ENCODE measurements at places on chromosomes 7 and 10.

DNA sequence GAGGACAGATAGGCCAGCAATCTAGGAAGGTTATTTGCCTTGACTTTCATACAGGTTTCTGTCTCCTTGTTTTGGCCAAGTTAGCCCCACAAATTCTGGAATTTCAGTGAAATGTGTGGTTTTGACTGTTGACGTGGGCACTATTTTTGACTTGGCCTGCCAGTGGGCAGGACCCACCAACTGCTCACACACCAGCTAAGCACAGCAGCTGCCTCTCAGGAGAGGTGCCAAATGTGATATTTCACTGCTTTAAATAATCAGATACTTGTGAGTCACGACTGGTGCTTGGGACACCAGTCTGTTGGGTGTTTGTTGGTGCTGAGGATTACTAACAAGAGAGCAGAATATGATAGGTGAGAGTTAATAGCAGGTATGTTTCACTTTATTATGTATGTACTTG, 409.7 kb upstream of the MTPN start:
- DNase-seq = no peak

DNA sequence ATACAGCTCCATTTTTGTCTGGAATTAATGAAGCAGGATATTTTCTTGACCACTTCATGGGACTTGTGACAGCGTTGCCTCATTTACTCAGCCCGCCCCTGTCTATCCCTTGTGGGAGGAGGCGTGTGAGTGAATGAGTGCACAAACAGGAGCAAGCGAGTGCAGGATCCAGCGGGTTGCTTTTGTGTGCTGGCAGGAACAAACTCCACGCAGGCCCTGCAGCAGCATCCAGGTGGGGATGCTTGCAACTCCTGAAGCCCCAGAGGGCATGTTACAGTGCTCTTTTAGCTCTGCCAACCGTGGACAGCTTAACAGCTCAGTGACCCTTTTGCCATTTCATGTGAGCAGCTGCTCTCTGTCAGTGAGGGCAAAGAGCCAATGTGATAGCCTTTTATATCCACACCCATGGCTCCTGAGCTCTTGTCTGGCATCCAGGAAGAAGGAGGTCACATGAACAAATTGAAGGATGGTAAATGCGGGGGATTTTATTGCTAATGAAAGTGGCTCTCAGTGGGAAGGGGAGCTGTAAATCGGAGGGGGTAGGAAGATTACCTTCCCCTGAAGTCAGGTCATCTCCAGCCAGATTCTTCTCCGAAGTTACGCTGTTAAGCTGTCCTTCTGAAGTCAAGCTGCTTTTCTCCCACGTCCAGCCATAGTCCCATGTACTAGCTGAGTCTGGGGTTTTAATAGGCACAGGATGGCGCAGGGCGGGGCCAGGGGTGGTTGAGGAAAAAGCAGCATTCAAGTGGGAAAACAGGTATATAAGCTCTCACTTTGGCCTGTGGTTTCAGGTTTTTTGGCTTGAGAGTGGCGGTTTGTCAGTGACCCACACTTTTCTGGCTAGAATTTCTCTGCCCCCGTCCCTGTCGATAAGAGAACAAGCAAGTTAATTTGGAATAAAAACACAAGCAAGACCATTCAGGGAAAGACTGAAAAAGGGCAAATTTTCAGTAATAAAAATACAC, 714.7 kb upstream of the MBL2 start:
- no peak for DNase-seq

DNA sequence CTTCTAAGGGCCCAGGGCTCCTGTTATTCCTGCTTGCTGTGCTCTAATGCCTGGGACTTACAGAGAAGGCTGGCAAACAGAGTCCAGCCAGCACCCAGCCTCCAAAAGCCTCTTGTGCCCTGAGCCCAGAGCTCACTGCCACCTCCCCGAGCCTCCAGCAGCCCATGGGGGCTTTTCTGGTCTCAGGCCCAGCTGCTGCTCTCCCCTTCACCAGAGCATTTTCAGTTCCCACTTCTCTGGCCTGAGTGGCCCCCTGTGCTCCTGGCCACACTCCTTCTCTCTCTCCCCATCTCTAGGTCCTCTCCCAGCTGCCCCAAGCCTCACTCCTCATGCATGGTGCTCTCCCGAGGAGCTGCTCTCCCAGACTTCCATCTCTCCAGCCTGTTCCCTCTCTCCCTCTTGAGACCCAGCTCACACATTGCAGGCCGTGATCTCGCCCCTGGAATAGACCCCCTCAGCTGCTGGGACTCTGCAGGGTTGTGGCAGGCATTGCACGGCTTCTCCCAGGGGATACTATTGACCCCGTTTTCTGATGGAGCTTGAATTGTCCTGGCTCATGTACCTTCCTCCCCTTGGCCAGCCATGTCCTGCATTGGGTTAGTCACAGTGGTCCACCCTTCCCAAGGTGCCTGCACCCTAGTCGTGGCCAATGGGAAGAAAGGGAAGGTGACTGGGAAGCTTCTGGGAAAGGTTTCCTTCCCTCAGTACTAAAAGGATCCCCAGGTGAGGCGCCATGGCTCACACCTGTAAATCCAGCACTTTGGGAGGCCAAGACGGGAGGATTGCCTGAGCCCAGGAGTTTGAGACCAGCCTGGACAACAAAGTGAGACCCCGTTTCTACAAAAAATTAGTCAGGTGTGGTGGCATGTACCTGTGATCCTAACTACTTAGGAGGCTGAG, 9.0 kb upstream of the RASSF4 start:
- no peak for DNase-seq

DNA sequence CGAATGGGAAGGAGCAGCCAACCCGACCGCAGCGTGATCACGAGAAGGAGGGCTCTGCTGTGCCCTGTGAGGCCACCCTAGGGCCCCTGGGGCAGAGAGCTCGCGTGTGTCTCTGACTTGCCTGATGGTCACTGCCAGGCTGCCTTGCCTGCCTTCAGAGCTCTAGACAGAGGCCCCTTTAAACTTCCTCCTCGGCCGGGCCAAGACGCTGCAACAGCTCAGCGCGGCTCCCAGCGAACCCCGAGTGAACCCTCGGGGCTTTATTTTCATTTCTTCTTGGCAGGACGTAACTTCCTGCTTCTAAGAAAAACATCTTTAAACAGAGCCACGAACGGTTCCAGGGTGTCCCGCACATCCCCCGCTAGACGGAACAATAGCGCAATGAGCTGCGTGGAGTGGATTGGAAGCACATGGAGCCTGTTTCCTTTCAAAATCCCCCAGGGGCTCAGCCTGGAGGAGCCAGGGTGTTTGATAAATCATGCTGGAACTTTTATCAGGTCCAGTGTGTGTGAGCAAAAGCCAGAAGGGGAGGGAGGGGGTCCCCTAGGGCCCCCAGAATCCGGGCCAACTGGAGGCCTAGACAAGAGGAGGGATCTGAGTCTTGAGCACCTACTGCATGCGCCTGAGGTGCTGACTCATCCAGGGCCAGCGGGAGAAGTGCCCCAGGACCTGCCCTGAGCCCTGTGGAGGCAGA, 134.1 kb upstream of the GDF10 start:
- no peak for DNase-seq

DNA sequence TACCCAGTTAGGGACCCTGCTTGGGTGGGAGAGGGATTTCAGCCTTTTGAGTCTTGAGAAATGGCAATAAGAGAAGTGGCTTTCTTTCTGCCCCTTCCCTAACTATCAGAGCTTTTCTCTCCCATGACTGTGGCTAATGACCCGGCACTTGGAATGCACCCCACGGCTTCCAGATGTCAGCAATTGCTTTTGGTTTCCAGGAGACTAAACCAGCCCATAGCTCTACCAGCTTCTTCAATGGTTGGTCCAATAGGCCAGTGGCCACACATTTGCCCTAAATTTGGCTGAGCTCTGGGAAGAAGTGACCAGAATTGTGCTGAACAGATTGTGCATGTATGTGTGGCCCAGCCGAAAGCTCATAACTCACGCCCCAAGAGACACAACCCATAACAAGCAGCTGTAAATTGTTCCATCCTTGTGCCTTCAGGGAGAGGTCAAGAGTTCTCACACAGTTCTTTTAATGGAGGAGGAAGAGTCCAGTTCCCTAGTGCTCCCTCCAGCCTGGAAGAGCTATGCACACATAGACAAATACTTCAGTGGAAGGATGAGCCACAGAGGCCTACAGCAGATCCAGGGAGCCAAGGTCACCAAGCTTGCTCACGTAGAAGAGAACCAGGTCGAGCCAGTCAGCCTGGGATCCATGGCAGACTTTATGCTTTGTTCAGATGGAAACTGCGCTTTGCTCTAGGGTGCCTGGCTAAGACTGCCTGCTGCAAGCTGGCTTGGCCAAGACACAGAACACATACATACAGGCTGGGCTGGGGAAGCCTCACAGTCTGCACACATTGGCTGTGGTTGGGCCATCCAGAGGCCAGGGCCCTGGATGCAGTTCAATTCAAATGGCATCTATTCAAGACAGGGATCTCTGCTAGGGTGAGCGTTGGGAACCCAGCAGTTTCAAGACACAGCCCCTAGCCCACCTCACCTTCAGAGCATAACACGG, 131.8 kb upstream of the HABP2 start:
- no peak for DNase-seq

DNA sequence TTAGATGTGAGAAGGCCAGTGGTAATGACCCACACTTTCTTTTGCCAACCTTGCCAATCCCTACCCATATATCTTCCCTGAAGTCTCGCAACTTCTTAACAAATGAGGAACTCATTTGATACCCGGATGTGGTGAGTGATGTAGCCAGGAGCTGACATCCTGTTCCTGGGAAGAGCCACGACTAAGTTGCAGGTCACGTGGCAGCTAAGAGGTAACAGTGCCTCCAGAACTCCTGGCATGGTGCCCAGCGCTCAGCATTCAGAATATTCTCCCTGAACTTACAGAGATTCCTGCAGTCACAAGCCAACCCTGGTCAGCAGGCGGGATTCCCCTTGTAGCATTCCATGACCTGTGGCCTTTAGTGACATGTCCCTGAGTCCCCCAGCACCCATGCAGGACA, 282.5 kb downstream of the GALNT17 start:
- no peak for DNase-seq

DNA sequence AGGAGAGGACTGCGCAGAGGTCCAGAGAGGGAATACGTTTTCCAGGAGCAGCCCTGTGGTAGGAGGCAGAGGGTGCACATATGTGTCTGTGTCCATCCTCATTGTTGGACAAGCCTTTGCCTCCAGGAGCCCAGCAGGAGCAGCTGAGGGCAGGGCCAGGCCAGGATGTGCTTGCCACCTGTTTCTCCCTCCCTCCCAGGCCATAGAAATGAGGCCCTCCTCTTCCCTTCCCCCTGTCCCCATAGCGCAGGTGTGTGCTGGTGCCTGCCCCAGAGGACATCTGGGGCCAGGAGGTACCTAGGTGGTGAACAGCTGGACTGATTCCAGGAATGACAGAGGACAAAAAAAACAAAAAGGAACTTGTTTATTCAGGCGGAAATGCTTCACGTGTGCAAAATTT, 10.5 kb upstream of the CXCL12 start:
- DNase-seq = no peak

DNA sequence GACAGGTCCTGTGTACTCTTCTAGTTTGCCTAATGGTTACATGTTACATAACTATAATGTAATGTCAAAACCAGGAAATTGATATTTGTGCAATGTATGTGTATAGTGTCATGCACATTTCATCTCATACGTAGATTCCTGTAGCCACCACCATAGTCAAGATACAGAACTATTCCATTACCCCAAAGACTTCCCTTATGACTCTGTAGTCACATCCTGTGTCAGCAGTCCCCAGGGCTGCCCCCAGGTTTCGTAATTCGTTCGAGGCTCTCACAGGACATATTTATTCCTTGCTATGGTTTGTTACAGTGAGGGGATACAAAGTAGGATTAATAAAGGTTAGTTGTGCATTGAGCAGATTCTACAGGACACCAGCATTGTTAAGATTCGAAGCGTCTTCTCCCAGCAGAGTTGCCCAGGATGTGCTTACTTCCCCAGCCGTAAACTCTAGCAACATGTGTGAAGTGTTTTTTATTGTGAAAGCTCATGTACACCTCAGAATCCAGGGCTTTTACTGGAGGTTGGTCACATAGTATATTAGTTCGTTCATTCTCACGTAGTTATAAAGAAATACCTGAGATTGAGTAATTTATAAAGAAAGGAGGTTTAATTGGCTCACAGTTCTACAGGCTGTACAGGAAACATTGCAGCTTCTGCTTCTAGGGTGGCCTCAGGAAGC, 18.6 kb downstream of the RABGEF1 start:
- no peak for DNase-seq

GRCh38 chr7:134851141-134851540, 71.7 kb downstream of the CALD1 start:
- DNase-seq = no peak

GRCh38 chr10:11207560-11207844, 189.8 kb downstream of the CELF2 start:
- no peak for DNase-seq

GRCh38 chr7:97002555-97003261, 2.6 kb upstream of the DLX6 start:
- DNase-seq = no peak

- DNase-seq = no peak
Observed at GRCh38 chr10:131698232-131698631, 202.6 kb upstream of the PPP2R2D start.

DNA sequence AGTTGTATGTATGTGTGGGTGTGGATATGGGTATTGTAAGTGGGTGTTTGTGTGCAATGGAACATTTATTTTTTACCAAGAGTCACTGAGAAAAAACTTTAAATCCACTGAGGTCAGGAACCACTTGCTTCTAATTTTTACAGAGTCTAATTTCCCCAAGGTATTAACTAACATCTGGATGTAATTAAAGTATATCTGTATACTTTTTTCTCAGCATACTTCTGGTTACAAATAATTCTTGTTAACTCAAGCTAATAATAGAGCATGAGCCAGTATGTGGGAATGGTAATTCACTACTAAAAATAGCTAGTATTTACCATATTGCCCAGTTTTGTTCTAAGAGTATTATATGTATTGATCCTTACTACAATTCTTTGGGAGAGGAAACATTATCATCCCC, 24.6 kb upstream of the STEAP4 start:
- no peak for DNase-seq

DNA sequence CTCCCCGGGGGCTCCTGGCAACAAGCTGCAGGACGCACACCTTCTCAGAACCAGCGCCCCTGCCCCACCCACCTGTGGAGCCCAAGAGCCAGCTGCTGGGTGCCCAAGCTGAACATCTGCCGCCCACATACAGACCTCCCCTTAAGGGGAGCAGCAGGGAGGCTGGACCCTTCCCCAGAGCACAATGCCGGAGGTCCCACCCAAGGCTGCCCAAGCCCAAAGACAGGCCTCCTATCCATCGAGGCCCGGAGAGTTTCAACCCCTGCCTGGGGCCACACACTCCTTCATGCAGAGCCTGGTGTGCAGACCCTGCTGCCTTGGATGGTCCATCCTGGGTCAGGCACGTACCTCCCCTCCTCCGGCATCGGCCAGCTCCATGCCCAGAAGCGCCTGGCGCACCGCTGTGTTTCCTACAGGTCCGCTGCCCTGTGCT, 48.7 kb downstream of the VIPR2 start:
- DNase-seq = no peak

DNA sequence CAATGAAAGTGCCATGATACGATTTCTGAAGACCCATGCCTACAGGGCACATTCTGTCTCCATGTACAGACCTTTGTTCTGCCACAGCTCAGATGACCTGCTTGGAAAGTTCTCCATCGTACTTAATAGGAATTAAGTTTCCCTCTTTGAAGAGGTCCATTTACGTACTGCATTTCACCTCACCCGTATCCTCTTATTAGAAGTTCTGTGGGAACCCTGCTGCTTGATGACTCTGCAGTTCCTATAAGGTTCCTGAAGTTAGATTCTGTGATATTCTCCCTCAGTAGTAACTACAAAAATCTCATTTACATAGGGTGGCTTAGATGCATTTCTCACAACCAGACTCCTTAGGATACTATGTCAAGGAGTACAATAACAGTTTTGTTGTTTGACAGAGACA, 50.9 kb downstream of the MINDY3 start:
- DNase-seq = no peak

Data from stimulated activated CD4-positive, alpha-beta T cell treated with anti-CD3 and anti-CD28 coated beads, Interleukin-1b, Interleukin-23, amount 100 ng/mL, for 24 hours (primary cell).